Sigmoid colon (tissue), 7 donors: ENCODE measurements at places on chromosomes 4 and X. TPM values are rescaled to one million over a fixed set of nuclear protein-coding genes. Genes with fewer than 3 reads are reported as not detected.

GRCh38 chrX:67353651-67354370 lies 190.0 kb upstream of the AR start:
- no peak overlapping the region for H3K4me3 ChIP-seq
- H3K27ac ChIP-seq, result no peak overlapping the region
- H3K4me1 ChIP-seq, result no peaks in the 10 kb centered on the region
- no peak for DNase-seq
- H3K36me3 ChIP-seq, result no peaks in the 10 kb centered on the region

- no peaks in the 10 kb centered on the region for H3K27me3 ChIP-seq
- DNase-seq, result no peak
- H3K27ac ChIP-seq, result no peak overlapping the region
- no peaks in the 10 kb centered on the region for H3K4me1 ChIP-seq
- no peak overlapping the region for H3K4me3 ChIP-seq
- no peaks in the 10 kb centered on the region for H3K36me3 ChIP-seq
These were observed 19.1 kb upstream of the LAP3 start for GRCh38 chr4:17557880-17558279.

H2AZ1 gene
- 442 TPM for total RNA-seq

GRCh38 chr4:151887031-151887815 lies 126.4 kb upstream of the GATB start:
- no peak for DNase-seq
- no peak overlapping the region for H3K4me3 ChIP-seq
- H3K27me3 ChIP-seq, result no peaks in the 10 kb centered on the region
- H3K27ac ChIP-seq, result no peak overlapping the region
- H3K36me3 ChIP-seq, result no peaks in the 10 kb centered on the region
- no peaks in the 10 kb centered on the region for H3K4me1 ChIP-seq

CTAG1B gene
- total RNA-seq, result not detected

FGB gene
- not detected for total RNA-seq

DNA sequence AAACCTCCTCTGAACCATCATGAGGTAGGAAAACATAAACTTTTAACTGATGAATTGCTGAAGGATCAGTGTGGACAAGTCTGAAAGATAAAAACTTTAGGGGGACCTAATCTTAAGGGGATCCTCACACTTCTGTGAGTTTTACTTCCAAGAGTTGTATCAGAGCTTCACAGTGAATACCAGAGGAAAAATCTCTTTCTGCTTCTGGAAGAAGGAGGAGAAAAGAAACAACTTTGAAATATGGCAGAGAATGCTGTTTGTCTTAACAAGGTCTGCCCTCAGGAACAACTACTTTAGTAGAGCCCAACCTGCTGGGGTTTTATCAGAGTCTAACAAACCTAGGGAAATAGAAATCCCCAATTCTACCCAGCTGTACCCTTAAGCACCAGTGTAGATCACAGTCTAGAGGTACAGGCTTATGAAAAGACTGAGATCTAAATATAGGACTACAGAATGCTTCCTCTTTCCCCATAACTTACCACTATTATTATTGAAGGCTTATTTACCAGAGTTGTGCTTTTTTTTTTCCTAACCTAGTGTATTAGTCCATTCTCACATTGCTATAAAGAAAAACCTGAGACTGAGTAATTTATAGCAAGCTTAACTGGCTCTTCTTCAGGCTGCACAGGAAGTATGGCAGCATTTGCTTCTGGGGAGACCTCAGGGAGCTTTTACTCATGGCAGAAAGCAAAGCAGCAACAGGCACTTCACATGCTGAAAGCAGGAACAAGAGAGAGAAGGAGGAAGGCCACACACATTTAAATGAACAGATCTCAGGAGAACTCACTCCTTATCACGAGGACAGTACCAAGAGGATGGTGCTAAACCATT lies 167.9 kb downstream of the CAMK2D start:
- H3K27me3 ChIP-seq, result no peaks in the 10 kb centered on the region
- no peak overlapping the region for H3K27ac ChIP-seq
- no peaks in the 10 kb centered on the region for H3K36me3 ChIP-seq
- no peak overlapping the region for H3K4me3 ChIP-seq
- DNase-seq, result no peak
- peaks cover 6% of the 10 kb centered on the region for H3K4me1 ChIP-seq
